ENCODE measurements at places on chromosomes 1 and 21.

DNA sequence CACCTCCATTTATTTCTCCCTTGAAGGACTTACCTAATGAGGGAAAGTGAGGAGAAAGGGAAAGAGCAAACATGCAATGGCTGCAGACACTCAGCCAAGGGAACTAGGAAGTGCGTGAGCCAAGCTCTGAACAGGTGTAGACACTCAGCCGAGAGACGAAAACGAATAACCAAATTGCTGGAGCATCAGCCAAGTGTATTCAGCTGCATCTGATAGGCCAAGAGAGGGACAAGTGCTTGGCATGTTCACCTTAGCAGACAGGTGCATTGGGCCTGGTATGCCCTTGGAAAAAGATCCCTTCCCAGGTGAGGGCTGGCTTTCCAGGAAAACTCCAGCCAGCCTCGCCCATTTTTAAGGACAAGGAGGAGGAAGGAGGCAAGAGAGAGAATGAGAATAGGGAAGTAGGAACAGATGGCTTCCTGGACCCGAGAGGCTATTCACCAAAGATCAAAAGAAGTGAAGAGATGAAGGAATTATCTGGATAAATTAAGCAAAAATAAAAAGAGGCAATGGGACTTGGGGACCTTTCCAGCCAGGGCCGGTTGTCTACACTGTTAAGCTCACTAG lies 184.7 kb downstream of the TOMM20 start:
- DNase-seq: no peak

DNA sequence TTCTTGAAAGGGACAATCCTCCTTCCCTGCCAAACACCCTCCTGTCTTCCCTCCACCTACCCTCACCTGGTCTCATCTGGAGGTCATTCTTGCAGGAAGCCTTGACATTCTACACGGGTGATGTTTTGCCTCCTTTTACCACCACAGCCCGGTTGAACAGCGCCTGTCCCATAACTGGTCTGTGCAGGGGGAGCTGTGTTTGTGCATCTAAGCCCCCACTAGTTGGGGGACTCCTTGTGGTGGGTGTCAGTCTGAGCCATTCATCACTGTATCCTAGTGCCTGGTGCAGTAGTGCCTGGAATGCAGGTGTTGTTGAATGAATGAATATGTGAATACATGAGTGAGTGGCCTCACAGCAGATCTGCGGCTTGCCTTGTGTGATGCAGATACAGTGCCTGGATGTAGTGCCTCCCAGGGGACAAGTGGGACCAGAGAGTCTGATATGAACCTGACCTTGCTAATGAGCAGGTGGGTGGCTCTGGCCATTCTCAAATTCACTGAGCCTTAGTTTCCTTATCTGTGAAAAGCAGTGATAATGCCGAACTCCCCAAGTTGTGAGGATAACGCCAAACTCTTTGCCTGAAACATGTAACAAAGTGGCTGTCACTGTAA lies 79.8 kb downstream of the OMA1 start:
- no peak for DNase-seq

- DNase-seq: no peak
These were observed 63.9 kb downstream of the LAMC2 start for GRCh38 chr1:183249941-183250452.

- DNase-seq: no peak
These were observed 37.4 kb downstream of the RASSF5 start for GRCh38 chr1:206544562-206545257.

DNA sequence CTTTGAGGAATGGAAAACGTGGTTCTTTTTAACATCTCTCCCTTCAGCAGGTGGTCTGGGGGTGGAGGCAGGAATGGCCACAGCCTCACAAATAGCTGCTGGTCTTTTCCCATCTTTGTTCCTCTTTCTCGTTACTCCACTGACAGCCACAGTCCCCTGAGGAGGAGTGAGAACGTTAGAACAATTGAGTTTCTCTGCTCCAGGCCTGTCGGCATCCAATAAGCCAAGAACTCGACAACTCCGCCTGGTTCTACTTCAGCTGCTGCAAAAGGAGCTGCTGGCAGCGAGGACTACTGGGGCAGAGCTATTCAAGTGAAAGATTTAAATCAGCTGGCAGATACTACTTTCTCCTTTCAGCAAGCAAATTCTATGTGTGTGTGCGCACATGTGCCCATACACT lies 169.5 kb upstream of the GALNT2 start:
- DNase-seq: no peak

GRCh38 chr1:236144446-236145150 lies 2.3 kb downstream of the GPR137B start:
- no peak for DNase-seq

GRCh38 chr1:22827666-22828483 lies 117.2 kb downstream of the EPHB2 start:
- DNase-seq: no peak

DNA sequence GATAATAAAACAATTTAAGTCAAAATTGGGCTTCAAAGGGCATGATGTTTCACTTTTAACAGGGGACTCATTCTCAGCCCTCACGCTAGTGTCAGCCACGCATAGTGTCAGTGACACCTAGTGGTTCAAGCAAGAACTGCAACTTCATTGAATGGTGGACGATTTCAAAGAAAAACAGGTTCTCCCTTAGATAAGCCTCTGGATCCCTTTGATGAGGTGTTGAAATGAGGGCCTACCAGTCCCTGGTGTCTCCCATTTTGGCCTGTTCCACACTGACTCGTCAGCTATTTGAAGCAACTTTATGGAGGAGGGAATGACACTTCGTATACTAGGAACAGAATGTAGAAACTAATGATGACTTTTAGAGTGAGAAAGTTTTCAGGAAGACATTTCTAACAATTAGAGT lies 56.2 kb downstream of the FCRL5 start:
- DNase-seq: no peak

DNA sequence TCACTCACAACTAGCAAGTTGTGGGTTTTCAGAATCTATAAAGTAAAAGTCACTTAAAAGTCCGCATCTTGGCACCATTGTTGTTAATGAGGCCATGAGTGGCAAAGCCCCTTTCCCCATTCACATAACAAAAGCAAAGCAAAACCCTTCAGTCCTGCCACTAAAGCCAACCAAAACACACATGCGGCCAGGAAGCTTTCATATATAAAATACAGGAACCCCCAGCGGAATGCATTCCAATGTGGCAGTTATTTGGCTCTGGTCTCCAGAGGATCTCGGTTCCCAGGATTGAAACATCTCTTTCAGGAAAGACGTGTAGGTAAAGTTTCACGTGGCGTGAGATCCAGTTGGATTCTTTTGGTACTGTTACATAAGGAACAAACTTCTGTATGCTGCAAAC lies 2.5 kb upstream of the LBR start:
- no peak for DNase-seq

Measured in GOT3 (cell line).